ENCODE measurements at places on chromosomes 2 and 18.

DNA sequence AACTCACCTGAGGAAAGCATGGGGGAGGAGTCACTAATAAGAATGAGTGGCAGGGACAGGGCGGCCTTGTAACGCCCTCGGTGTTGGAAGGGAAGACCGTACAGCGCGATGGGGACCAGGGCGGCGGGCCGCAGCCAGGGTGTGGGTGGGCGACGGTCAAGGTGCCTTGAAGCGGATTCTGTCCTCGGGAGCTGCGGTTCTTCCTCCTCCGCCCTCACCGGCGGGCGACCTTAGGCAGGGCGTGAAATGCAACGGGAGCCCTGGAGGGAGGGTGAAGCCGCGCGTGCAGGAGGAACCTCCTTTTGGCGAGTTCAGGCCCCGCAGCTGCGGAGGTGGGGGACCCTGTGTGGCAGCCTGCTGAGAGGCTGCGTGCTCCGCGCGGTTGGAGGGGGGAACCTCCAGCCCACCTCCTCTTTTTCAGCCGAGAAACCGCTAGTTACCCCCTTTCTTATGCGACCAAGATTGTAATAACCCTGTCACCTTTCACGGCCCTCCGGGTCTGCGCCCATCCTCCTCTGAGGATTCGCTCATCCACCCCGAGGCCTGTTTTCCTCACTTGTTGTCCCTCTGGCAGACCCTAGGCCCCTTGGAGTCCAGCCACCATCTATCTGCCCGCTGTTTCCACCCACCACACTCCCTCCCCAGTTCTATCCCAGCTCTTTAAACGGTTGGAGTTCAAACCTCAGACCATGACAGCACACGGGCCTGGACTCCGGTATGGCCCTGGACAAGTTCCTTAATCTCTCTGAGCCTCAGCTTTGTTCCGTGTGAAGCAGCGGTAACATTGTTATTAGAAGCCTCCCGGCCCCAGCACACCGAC is 823 bp upstream of the RNU2-63P start:
- DNase-seq, result peak; percentile 45

DNA sequence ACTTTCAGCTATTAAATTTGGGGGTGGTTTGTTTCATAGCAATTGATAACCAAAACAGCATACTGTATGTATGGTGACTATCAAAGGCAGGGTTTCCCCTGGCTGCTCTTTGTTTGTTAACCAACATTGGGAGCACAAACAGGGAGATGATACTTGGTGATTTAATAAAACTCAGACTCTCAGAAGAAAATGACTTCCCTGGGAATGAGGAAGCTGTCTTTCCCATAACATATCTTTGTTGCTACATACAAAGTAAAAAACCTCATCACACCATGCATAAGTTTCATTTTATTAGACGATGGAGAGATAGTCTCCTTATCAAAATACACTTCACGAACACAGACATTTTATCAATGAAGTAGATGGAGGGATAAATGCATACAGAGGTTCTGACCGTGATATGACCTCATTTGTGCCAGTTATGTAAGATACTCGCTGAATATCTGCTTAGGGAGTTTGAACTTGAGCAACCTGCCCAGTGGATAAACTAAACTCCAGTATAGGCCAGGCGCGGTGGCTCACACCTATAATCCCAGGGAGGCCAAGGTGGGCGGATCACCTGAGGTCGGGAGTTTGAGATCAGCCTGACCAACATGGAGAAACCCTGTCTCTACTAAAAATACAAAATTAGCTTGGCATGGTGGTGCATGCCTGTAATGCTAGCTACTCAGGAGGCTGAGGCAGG is 3.8 kb upstream of the NFE2L2 start:
- DNase-seq, result no peak

DNA sequence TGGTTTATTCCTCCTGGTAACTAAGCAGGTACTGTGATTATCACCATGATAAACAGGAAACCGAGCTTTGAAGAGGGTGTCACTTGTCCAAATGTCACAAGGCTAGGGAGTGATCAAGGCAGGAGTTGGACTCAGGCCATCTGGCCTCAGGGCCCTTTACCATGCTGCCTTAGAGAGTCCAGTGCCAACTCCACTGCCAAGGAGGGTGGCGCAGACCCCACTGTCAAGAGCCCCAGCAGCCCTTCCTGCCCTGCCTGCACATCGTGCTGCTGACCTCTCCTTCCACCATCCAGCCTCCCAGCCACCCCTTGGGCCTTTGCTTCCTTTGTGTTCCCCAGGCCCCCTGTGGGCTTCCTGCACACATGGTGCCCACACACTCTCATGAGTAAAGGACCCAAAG is 48.3 kb downstream of the TNS1 start:
- no peak for DNase-seq

DNA sequence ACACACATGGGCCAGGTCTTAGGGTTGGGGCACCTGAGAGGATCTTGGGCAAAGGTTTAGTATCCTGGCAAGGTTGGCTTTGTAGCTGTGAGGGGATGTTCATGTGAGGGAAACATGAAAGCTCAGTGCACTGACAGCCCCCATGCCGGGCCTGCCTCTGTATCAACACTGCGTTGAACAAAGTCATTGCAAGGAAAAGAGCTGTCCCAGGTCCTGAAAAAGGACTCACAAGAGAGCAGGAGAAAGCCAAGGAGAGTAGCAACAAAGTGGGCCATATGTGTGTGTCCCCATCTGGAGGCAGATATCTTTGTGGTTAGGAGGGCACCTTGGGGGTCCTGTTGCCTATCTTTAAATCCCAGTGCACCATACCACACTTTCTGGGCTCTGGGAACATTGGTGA is 237.8 kb upstream of the THSD7B start:
- peak; percentile 11 for DNase-seq

- no peak for DNase-seq
These were observed 42.9 kb upstream of the SERTAD2 start for GRCh38 chr2:64696636-64697035.
